ENCODE measurements at places on chromosomes 7 and 10.

GRCh38 chr7:107277331-107277730, 108.5 kb downstream of the HBP1 start:
- DNase-seq, result no peak

DNA sequence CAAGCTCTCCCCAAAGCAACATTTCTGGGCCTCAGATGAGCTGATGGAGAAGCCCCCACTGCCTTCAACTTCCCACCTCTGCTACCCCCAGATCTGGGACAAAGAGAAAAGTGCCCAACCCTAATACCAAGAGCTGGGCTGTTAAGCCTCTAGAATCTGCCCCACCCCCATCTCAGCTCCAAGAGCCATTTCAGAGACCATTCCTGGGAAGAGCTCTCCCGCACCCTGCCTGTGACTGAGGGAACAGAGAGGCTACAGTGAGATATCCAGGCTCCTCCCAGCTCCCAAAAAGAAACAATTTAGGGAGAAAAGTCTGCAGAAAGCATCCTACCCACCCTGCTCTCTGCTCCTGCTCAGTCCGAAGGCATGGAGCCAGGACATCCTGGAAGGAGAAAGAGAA, 2.5 kb upstream of the KCNH2 start:
- DNase-seq, result no peak

DNA sequence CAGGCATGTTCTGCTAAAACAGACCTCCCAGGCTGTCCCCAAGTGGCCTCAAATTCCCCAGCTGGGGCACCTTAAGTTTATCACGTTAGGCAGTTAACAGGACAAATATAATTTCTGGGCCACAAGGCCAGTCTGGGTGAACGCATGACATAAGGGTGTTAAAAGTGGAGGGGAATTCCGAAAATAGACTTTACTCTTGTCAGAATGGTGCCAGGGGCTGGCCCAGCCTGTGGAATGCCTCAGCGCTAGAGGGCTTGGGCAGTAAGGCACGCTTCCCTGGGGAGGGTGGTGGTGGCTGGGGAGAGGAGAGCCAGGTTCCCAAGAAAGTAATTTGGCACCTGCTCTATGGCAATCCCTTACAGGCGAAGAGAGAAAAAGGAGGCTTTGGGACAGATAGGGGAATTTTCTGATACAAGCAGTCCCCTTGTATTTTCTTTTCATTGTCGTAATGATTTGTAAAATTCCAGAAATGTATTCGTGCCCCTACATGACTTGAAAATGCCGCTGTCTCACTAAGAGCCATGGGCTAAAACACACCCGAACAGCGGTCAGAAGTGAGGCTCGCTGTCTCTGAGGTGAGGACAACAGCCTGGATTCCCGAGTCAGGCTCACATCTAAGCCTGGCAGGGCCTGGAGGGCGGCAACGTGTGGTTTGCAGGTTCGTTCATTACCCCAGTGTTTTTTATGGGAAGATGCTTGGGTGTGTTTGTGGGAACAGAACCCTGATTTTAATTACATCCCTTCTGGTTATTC, 463.2 kb upstream of the GALNT17 start:
- DNase-seq, result no peak

- no peak for DNase-seq
These were observed 108.8 kb downstream of the ADCYAP1R1 start for GRCh38 chr7:31160941-31161340.

GRCh38 chr7:106487892-106488291, 173.1 kb downstream of the CCDC71L start:
- DNase-seq, result no peak

DNA sequence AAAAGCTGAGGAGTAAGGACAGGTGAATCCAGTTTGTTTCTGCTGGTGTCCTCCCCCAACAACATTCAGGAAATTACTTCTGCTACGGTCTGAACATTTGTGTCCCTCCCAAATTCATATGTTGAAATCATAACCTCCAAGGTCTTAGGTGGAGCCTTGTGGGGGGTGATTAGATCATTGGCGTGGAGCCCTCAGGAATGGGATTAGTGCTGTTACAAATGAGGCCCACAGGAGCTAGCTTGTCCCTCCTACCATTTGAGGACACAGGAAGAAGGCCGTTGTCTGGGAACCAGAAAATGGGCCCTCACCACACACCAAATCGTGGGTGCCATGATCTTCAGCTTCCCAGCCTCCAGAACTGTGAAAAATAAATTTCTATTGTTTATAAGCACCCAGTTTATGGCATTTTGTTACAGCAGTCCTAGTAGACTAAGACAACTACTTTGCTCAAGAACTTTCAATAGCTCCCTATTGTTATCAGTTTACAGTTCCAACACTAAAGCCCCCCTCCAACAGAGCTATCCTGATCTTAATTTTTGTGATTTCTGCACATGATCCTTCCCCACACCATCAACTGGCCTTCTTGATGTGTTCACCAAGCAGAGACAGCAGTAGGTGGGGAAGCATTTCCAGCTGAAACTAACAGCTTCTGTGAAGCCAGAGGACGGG, 2.1 kb upstream of the LRMDA start:
- no peak for DNase-seq

- no peak for DNase-seq
These were observed 5.7 kb upstream of the TIAL1 start for GRCh38 chr10:119602241-119603095.

- no peak for DNase-seq
These were observed 1.5 kb upstream of the MIOS start for GRCh38 chr7:7565018-7565680.

- no peak for DNase-seq
These were observed 7.8 kb upstream of the ZYX start for GRCh38 chr7:143373255-143373794.

- no peak for DNase-seq
These were observed 539.3 kb upstream of the TEX47 start for GRCh38 chr7:89334797-89335196.

- no peak for DNase-seq
These were observed 84.8 kb upstream of the CCNY start for GRCh38 chr10:35251373-35252100.

GRCh38 chr7:145490356-145490755, 626.2 kb upstream of the CNTNAP2 start:
- no peak for DNase-seq

DNA sequence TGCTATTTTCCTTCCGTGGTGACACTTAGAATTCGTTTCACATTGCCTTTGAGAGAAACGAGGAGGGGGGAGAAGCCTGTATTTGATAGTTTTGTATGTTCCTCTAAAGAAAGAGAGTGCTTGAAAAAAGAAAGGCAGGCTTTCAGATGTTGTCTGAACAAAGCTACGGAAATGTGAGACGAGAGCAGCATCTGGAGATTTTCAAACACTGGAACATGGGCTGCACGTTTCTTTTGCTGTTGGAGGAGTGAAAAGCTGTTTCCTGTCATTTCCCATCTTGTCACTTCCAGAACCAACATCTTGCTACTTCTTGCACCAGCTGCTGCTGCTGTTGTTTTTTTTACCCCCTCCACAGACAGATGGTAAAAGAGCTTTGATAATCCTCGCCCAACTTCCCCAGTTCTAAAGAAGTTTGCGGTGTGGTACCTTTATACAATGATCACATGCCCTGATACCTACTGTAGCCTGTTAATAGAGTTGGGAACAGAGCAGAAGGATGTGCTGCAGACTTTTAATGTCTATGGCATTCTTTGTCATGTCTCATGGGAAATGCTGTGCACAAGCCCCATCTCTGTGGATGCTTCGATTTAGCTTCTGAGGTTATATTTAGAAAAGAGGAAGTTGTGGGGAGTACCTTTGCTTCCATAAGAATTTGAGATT, 408.1 kb downstream of the AUTS2 start:
- peak; percentile 43 for DNase-seq

DNA sequence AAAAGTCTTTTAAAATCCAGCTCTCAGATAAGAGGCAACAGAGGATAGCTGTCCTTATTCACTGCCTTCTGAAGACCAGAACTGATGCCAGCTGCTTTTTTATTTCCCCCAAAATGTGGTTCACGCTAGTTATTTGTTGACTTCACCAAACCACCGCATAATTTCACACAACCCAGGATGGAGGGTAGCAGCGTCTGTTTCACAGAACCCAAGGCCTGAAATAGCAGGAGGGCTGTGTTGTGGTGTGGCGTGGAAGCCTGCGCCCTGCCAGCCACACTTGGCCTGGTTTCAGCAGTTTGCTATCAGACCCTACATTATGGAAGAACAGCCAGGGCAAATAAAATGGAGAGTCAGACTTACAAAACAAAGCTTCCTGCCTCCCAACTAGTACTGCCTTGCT, 155.4 kb downstream of the DYNC1I1 start:
- no peak for DNase-seq

DNA sequence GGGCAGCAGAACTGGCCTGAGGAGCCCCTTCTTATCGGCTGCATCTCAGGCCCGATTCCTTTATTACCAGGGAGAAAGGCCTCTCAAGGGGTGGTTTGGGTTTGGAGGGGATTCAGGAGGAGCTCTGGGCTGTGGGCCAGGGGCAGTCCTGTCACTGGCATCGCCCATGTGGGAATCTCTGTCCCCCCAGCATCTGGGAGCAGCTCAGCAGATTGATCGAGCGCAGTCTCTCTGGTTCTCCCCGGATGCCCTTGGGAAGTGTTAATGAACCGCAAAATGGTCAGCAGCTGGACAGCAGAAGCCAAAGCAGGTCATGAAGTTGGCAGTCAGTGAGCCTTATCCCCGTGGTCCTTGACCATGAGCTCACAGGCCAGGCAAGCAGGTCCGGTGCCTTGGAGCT, 104.4 kb upstream of the ANLN start:
- no peak for DNase-seq

DNA sequence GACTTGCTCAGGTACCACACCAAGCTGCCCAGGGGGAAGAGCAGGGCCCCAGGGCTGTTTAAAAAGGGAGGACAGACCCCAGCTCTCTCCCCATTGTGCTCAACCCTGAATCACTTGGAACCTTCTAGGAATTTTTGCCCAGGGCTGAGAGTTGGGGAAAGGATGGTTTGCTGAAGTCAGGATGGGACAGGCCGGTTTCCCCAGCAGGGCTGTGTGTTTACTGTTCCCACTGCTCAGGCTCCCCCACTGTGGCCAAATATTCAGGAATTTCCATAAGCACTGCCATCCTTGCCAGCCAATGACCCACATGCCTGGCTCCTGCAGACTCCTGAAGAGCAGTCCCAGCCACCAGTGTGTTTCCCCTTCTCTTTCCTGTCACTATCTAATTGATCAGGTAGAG, 120.7 kb downstream of the WDFY4 start:
- no peak for DNase-seq

Data from KG1 (cell line).